ENCODE measurements at places on chromosomes 11 and 22.

DNA sequence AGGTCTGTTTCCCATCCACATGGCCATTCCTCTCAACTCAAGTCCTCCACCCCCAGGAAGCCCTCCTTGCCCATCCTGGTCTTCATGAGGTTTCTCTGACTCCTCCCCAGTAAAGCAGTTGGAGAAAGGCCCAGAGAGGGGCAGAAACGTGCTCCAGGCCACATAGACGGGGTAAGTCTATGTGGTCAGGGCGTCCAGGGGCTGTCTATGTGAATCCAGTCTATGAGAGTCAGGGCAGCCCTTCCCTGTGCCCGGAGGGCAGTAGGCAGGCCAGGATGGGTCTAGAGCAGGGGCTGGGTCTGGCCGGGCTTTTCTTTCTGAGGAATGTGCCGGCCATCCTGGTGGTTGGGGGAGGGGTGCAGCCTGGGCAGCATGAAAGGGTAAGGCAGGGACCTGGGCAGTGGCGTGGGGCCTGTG is 11.7 kb downstream of the GUCD1 start:
- DNase-seq: no peak

- DNase-seq: no peak
Observed at GRCh38 chr11:9222654-9223053, 42.5 kb downstream of the DENND5A start.

GRCh38 chr22:46739094-46739870 is 1.2 kb upstream of the CERK start:
- DNase-seq: no peak

DNA sequence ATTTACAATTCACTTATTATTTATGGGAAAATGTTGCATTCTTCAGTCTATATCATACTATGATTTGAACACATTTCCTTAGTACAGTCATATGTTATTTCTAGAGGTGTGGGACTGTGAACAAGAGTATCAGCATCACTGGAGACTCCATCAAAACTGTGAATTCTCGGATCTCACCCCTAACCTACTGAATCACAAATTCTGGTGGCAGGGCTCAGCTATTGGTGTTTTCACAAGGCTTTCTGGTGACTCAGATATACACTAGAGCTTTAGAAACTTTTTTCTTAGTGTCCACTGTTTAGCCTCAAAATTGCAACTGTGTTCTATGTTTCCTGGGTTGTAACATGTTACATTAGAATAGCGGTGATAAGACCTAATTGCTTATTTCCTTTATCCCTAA is 352.9 kb upstream of the DDI1 start:
- DNase-seq: no peak

- DNase-seq: no peak
Observed at GRCh38 chr11:12026331-12027211, 18.1 kb upstream of the DKK3 start.

- no peak for DNase-seq
Observed at GRCh38 chr11:36265793-36266628, 23.2 kb downstream of the COMMD9 start.
